HS-27A (cell line): ENCODE measurements at places on chromosomes 11 and 22.

DNA sequence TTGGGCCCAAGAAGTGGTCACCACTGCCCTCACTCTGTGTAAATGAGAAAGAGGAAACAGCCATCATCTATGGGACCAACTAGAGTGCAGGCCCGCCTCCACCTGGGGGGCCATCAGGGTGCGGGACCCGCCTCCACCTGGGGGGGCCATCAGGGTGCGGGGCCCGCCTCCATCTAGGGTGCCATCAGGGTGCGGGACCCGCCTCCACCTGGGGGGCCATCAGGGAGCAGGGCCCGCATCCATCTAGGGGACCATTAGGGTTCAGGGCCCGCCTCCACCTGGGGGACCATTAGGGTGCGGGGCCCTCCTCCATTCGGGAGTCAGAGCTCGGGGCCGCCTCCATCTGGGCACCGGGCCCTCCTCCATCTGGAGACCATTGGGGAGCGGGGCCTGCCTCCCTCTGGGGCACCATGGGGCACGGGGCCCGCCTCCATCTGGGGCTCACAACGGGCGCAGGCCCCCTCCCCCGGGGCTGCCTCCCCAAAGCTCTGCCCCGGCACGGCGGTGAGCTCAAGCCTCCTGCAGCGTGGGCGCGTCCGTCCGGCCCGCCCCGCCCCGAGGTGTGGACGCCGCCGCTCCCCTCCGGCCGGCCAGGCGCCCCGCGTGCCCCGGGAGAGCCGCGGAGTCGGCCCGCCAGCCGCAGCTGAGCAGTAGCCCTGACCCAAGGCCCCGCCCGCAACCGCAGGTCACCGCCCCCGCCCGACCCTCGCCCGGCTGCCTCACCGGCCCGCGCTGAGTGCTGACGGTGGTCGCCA lies 512 bp downstream of the TOLLIP start:
- DNase-seq = no peak

DNA sequence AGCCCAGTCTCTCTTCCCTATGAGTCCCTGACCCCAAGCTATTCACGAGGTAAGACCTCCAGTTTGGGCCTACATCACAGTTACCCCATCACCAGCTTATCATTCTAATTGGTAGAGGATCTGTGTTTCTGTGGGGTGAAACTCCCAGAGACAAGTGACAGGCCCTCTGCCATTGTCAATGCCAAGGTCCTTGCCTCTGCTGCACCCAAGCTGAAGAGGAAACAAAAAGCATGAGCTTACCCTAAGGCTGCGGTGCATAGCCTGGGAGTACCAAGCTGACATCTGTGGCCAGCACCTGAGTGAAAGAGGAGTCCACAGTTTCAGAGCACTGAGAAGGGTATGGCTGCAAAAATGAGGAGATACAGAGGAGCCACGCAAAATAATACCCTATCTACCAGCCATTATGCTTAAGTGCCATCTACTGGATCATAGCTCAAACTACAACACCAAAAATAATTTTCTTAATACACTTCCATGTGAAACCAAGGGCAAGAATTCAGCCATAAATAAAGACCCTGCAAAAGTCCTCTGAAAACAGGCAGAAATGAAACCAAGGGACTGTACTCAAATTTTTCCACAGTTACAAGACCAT lies 62.3 kb upstream of the ANO5 start:
- no peak for DNase-seq

DNA sequence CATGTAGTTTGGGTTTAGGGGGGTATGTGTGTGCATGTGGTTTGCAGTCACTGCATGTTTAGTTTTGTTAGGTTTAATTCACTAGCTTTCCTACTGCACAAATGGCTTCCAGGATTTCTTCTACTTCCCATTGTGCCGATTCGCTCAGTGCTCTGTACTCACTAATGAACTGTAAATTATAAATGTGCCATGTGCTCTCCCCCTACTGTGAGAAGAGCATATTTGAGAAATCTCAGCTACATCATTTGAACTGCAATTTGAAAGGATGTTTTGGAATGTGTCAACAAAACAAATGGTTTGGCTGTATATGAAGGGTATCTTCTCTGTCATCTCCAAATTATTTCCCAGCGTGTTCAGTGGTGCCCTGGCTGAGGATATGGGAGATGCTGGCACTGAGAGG lies 28.1 kb downstream of the CYB5R2 start:
- no peak for DNase-seq

GRCh38 chr11:111086058-111086457 lies 159.5 kb upstream of the POU2AF2 start:
- DNase-seq = no peak

DNA sequence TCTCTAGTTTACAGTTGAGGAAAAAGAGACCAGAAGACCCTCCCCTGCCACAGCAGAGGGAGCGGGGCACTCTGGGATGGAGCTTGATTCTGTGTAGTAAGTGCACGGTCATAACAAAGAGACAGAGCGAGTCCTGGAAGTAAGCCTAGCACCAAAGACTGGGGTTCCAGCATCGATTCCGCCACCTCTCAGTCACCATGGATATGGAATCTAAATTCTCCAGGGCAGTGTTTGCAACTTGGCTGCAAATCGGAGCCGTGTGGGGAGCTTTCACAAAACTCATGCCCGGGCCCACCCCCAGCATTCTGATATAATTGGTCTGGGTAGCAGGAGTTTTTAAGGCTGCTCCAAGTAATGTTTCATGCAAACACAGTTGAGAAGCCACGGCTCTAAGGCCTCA lies 129.5 kb upstream of the OPCML start:
- DNase-seq = no peak

GRCh38 chr11:64522843-64523380 lies 68.1 kb upstream of the SLC22A12 start:
- no peak for DNase-seq

- no peak for DNase-seq
Observed at GRCh38 chr22:48103126-48103875, 1340.9 kb downstream of the TBC1D22A start.

DNA sequence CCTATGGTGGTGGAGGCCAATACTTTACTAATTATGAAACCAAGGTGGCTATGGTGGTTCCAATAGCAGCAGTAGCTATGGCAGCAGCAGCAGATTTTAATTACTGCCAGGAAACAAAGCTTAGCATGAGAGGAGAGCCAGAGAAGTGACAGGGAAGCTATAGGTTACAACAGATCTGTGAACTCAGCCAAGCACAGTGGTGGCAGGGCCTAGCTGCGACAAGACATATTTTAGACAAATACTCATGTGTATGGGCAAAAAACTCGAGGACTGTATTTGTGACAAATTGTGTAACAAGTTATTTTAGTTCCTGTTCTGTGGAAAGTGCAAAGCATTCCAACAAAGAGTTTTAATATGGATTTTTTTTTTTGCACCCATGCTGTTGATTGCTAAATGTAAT lies 42.6 kb downstream of the PGM2L1 start:
- no peak for DNase-seq
